ENCODE measurements at places on chromosomes 5 and 9. TPM values are rescaled to one million over a fixed set of nuclear protein-coding genes. Genes with fewer than 3 reads are reported as not detected.

DNA sequence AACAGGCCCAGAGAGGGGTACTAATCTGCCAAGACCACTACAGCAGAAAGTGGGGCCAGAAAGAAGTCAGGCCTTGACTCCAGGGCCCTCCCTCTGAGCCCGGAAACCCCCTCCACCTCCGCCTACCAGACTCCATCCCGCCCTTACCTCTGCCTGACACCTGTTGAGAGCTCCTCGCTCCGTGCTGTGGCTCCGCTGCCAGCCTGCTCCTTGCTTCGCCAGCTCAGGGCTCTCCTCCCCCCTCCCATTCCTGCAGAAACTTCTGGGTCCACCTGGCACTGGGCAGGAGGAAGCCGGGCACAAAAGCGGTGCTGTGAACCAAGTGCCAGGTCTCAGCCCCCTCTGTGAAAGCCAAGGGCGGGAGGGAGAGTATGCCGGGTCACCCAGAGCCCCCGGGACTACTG lies 6.4 kb upstream of the ST6GALNAC6 start:
- DNase-seq, result no peak

Gene PRDM9
- not detected for total RNA-seq

Gene RNF130
- 67.9 TPM for total RNA-seq

DNA sequence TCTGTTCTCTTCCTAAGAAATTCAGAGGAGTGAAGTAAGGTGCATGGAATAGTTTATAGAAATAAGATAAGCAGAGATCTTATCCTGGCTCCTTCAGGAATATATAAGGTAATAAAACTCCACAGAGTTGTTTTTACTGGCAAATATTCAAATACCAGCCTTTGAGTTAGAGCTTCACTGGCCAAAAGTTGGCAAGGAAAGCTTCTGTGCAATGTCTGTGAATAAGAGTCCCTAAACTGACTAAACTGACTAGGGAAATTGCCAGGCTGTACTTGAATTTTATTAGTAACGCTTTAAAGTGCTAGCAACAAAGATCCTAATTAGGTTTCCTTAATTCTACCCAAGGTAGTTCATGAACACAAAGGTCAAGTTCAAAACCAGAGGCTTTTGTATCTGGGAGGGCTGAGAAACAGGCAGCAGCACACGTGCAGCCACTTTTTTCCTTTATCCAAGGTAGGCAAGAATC lies 131.1 kb upstream of the MPDZ start:
- DNase-seq, result no peak

DNA sequence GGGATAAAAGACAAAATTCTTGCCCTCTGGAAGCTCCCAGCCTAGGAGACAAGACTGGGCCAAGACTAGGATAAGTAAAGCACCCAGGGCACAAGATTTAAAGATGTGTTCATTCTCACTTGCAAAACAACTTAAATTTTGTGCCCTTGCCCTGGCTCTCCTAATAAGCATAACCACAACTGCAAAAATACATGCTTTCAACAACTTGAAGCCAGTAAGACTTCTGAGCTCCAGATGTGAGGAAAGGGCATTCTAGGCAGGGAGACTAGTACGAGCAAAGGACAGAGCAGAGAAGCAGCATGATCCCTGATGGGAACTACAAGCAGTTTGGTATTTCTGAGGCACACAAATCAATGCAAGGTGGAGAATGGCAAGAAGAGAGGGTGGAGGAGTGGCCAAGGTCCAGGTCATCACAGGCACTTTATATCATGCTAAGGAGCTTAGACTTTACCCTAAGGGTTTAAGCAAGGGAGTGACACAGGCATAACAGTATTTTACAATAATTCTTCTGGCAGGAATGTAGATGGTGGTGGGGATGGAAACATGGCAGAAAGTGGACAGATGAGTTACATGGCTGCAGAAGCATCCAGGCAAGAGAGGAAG lies 30.1 kb upstream of the SIL1 start:
- no peak for DNase-seq

DNA sequence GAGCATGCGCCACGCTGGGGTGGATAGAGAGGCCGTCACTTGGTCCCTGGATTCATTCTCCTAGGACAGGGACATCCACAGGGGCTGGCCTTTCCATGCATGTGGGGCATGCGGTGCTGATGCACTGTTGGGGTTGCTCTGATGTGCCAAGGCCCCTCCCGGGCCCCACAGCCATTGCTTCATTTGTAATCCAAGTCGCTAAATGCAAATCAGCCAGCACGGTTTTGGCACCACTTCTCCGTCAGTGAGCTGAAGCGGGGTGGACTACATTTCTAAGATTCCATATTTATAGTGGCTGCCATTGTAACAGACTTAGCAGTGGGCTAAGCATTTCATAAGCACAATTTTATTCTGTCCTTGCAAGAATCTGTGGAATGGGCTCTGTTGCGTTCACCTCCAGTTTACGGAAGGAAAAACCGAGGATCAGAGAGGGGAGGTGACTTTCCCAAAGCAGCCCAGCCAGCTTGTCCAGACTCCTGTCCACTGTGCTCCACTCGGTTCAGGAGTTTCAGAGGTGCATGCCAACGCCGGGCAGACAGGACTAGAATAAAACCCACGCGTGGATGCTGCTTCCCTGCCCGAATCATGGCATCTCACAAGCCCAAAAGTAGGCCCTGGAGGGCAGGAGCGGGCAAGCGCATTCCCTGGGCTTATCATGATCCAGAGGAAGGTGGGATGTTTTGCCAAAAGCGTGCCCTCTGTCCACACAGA lies 102.6 kb upstream of the COL5A1 start:
- DNase-seq, result no peak

DNA sequence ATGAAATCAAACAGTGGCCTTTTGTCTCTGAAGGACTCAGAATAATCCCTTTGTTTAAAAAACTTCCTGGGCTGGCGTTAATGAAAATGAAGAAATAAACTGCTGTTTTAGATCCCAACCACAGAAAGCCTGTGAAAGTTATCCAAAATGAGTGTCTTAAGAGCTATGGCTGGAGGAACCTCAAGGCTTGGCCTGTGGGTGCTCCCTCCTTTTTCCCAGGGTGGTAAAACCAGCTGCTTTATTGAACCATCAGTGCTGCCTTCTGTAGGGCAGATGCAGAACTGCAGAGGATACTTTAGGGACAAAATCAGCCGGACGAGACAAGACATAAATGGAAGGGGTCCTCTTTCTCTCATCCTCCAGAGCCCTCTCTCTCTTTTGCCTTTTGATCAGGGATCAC lies 100.9 kb downstream of the SMARCA2 start:
- DNase-seq, result no peak

DNA sequence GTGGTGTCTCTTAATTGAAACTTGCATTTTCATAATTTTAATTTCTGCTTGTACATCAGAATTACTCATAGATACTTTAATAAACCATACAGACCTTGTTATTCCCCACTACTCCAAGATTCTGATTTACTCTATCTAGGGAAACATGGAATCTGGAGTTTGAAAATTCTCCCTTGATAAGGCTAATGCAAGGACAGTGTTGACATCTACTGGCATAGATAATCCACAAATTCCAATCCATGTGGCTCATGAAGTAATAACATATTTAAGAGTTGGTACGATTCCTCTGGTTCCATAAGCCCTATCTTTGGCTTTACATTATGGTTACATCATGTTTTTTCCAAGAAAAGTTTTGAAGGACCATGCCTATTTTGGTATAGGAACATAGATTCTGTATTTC lies 759.2 kb downstream of the TLR4 start:
- DNase-seq, result peak; percentile 20

DNA sequence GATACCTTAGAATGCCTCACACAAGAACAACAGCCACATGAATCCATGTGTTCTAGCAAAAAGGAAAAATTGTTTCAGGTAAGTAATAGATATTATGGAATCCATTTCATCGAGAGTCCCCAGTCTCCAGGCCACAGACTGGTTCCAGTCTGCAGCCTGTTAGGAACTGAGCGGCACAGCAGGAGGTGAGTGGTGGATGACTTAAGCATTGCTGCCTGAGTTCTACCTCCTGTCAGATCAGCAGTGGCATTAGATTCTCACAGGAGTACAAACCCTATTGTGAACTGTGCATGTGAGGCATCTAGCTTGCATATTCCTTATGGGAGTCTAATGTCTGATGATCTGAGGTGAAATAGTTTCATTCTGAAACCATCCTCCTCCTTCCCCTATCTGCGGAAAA lies 207.0 kb downstream of the CSNK1G3 start:
- no peak for DNase-seq

DNA sequence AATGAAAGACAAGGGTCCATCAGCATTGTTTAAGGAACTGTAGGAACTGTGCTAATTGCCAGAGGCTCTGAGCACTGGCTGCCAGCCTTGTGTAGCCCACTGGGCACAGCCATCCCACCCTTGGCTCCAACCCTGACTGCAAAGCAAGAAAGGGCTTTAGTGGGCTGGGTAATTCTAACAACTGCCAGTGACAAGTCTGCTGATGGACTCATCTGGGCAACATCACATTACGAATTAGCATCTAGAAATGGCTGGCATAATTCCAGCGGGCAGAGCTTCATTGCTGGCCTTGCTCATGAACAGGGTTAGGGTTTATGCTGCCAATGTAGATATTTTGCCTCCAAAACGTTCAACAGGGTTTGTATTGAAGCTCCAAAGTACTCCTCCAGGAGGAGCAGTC lies 326.9 kb downstream of the ARHGEF28 start:
- DNase-seq, result no peak

GRCh38 chr5:171953860-171954701 lies 52.4 kb downstream of the FBXW11 start:
- no peak for DNase-seq

GRCh38 chr9:13330396-13331004 lies 51.0 kb upstream of the MPDZ start:
- DNase-seq, result peak; percentile 78

Gene GDNF
- not detected for total RNA-seq

Gene CREB3
- total RNA-seq, result 40.3 TPM

DNA sequence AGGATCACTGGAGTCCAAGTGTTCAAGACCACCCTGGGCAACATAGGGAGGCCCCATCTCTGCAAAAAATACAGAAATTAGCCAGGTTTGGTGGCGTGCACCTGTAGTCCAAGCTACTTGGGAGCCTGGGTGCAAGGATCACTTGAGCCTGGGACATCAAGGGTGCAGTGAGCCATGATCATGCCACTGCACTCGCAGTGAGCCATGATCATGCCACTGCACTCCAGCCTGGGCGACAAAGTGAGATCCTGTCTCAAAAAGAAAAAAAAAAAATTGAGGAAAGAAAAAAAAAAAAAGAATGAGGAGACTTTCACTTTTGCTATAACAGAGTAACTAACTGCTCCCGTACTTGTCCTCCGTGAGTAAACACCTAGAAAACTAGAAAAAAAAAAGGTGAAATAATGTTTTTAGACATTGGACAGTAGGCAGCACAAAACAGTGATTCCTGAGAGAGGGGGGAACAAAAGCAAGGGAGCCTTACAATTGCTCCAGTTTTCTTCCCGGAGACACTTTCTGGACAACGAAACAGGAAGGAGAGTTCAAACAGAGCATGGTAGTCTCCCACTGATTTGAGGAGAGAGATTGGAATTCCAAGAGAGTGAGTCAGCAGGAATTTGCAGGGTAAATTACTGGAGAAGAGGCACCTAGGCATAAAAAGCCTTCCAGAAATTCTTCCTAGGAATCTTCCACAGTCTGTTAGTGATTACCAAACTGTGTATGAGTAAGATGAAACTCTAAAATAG lies 6.9 kb upstream of the ZBTB5 start:
- peak; percentile 72 for DNase-seq

- no peak for DNase-seq
Measured at GRCh38 chr5:137269274-137269673, 229.9 kb downstream of the SPOCK1 start.

DNA sequence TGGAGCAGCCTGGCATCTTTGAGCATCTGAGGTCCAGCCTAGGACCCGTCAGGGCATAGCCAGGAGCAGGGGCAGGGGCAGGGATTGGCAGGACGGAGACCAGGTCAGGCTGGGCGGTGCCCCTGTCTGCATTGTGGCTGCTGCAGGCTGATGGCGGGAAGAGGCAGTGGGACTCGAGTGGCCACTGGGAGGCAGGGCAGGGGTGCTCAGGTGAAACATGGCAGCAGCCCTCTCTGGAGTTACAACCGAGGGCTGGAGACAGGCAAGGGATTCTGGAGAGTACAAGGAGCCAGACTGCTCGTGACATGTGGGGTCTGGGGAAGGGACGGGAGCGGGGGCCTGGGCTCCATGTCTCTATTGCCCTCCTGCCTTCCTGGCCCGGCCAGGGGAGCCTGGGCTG lies 97.4 kb upstream of the RAPGEF1 start:
- DNase-seq, result peak; percentile 32

Gene KCNT1
- total RNA-seq, result not detected

Gene SMIM32
- total RNA-seq, result not detected

DNA sequence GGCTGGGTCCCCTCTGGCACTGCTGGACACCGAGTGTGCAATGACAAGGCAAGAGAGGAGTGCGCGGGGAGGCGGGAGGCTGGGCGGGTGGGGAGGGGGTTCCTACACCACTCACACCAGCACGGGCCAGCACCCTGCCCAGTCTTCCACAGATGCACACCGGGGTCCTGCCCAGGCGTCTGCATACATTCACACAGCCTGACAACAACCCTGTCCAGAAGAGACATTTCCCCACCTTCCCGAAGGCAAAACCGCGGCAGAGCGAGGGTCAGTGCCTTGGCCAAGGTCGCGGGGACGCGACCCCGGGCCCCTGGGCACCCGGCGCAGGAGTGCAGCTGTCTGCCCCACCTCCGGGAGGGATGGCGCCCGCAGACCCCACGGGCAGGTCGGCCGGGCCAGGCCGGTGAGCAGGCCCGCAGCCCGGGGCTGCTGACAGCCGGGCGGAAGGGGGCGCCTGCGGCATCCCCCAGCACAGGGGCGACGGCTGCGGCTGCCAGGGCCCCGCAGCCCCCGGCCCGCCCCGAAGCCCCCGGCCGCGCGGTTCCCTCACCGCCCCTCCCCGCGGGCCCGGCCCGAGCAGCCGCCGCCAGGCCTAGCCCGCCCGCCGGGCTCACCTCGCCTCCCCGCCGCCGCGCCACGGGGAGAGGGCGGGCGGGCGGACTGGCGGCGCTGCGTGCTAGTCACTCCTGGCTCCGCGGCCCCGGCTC lies 496 bp downstream of the MAPK9 start:
- no peak for DNase-seq

Gene LCN9
- total RNA-seq, result not detected

Gene RASGRF2
- total RNA-seq, result not detected

DNA sequence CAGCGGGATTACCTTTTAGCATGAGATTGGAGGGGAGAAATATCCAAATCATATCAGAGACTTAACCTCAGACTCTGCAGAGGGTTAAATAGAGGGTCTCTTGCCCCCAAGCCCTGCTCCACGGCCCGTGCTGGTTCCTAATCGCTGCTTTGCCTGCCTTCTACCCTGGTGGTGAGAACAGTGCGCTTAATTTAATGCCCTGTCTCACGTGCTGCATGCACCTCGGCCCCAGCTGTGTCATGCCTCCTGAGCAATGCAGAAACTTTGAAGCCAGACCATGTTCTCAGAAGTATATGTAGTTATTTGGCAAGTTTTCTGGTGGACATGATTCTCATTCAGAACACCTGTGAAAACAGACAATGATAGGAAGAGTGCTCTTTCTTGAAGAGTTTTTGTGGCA lies 1.4 kb downstream of the OTULIN start:
- DNase-seq, result no peak

- peak; percentile 90 for DNase-seq
Measured at GRCh38 chr5:191036-191948, at the start of gene LRRC14B. Gene LRRC14B, plus strand, starts transcription at chr5:191495. Its CDS starts 44 bp downstream, at chr5:191539.

Measured in G401 (cell line).